ENCODE measurements at places on chromosomes 2 and 18.

DNA sequence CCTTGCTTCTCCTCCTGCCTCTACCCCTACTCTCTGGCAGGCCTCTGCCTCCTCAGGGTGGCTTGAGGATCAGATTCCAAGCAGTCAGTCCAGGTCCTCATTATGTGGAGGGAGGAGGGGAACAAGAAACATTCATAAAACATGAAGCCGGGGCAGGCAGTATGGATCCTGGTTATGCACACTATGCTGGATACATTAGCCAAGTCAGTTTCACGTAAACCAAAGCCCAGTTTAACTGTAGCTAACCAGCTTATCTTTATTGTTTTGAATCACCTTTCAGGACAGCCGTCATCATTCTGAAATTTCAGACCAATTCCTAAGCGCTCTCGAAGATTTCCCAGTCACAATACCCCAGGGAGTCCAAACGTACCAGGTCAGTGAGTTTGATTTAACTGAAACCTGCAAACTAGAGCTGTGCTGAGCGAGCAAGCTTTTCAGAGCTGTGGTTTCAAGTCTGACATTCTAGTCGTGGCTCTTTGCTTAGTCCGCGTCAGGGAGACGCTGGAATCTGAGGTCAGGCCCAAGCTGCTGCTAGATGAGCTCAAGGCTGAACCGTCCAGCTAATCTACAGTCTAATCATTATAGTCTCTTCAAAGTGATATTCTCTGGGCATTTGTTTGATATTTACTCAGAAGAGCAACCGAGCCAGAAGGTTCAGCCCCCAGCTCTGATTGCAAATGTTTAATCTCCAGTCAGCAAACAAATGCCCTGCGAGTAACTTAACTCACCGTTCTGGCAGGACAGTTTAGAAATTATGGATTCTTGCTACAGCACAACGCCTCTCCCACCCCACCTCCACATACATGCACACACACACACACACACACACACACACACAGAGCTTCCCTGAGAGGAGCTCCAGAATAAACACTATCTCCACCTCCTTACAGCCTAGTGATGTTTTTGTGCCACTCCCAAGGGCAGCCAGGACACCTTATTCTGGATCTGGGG is 63.8 kb upstream of the BZW1 start:
- DNase-seq, result no peak

- DNase-seq, result no peak
Measured at GRCh38 chr18:77622009-77622692, 372.5 kb downstream of the GALR1 start.

GRCh38 chr2:29010946-29011345 is 29.8 kb downstream of the TOGARAM2 start:
- DNase-seq, result no peak

DNA sequence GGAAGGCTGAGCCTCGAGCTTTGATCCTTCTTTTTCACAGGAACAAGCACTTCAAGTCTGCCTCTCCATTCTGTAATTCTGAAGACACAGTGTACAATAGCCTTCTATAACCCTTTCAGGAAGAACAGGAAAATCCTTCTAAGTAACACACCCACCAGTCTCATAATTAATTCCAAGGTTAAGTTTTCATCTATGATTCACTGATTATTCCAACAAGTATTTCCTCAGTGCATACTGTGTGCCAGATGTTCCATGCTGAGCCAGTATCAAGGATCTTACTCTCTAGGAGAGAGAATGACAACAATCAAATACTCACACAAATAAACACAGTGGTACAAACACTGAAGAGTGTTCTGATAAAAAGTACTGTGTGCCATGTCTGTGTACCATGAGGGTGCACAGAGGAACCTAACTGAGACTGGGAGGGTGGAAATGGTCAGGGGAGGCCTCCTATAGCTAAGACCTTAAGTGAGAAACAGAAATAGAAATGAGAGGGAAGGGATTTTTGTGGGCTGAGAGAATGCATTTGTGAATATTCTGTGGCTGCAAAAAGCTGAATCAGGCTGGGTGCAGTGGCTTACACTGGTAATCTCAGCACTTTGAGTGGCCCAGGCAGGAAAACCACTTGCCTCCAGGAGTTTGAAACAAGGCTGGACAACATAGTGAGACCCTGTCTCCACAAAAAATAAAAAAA is 7.3 kb upstream of the MTLN start:
- DNase-seq, result no peak

DNA sequence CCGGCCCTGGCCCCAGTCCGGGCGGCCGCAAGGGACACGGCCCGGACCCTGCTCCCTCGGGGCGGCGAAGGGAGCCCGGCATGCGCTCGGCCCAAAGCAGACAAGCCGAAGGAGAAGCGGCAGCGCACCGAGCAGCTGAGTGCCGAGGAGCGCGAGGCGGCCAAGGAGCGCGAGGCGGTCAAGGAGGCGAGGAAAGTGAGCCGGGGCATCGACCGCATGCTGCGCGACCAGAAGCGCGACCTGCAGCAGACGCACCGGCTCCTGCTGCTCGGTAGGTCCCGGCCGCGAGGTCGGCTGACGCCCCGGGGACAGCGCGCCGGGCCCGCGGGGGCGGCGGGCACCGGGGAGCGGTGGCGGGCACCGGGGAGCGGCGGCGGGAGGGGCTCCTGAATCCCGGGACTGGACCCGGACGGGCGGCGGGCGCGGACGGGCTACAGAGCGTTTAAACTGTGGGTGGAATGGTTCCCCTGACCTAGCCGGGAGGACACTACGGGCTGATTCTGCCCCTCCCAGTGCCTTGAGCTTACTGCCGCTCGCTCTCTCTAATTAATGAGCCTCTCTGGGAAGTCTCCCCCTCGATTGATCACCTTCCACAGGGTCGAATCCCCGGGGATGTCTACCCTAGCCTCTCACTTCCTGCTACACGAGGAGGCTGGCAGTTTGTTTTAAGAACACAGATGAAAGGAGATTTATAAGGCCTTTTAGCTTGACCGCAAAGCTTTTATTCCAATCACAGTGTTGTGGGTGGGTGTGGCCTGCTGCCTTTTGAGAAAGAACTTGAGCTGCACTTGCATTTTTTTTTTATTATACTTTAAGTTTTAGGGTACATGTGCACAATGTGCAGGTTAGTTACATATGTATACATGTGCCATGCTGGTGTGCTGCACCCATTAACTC is 853 bp downstream of the GNAL start:
- DNase-seq, result no peak

GRCh38 chr18:31657823-31658669 is 26.3 kb downstream of the B4GALT6 start:
- DNase-seq, result no peak

DNA sequence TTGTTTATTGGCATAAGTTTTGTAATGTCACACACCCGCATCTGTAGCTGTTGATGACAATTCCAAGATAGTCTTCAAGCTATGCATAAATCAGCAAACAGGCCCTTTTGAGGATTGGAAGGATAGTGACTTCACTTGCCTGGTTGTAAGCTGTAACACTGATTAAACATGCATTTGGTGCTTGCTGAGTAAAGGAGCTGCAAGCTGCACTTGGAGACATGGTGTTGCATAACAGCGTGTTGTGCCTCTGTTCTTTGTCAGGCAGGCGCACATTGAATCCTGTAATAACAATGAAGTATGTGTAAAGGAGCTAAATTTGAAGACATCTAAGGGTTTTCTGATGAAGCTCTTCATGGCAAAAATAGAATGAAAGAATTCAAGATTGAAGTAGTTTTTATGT is 68.7 kb upstream of the TTC27 start:
- DNase-seq, result no peak

- DNase-seq, result no peak
Measured at GRCh38 chr2:15038366-15039364, 406.1 kb downstream of the LRATD1 start.

DNA sequence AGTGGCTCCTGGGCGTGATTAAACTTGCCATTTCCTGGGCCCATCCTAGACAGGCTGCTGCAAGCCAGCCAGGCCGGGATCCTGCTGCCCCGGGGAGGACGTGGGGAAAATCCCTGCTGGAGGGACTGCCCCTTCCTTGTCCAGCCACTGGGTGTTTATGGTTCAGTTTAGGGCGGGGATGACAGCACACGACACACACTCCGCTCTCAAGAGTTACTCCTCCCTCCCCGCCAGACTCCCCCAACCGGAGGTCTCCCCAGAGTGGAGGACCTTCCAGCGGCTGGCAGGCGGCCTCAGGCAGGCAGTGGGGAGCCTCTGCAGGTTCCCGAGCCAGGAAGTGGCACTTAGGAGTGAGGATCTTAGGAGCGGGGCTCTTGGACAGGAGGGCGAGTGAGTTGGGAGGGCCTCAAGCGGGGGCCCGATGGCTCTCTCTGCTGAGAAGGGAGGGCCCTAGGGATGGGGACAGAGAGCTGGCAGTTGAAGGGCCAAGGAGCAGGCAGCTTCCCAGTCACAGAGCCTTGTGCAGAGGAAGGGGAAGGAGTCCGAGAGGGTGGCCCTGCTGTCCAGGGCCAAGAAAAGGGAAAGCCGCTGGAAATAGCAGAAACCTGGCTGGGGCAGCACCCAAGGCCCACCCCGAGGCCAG is 5.7 kb upstream of the GPR35 start:
- no peak for DNase-seq

GRCh38 chr2:146893500-146894041 is 951.3 kb upstream of the ACVR2A start:
- no peak for DNase-seq

- no peak for DNase-seq
Measured at GRCh38 chr2:222334914-222335313, 36.1 kb upstream of the PAX3 start.

DNA sequence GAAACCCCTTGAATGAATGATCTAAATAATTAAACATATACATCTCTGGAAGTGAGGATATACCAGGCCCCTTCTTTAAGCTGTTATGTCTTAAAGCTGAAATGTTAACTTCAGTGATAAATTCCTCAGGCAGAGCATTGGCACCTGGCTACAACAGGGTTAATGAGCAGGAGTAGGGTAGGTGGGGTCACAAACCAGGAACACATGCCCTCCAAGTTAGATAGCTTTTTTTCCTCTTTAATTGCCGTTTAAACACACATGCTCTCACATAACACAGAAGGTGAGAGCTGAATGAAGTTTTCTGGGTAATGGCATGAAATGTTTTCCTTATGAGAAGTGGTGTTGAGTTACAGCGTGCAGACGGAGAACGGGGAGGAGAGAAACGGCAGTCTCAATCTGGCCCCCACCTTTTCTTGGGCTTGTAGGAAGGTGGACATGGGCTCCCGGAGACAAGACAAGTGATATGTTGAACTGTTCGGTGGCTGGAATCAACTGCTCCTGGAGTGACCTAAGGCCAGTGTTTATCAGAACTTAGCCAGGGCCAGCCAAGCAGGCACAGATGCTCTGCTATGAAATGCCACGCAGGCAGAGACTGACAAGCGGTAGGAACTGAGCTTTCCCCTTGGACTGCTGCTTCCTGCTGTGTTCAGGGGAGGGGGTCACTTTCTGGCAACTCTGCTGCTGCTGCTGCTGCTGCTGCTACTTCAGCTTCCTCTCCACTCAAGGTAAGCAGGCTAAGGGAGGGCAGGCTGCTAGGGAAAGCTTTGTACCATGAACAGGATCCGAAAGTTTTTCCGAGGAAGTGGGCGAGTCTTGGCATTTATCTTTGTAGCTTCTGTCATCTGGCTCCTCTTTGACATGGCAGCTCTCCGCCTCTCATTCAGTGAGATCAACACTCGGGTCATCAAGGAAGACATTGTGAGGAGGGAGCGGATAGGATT is at the start of gene GALNT5:
TSS of gene GALNT5 (plus strand) at position 394 of the 941 bp plus-strand sequence. CDS start at position 772, 378 bp downstream.
- peak; percentile 50 for DNase-seq
